ENCODE measurements at places on chromosomes 1 and 21.

GRCh38 chr1:205074513-205074912, 9.7 kb downstream of the TMEM81 start:
- no peak for DNase-seq

DNA sequence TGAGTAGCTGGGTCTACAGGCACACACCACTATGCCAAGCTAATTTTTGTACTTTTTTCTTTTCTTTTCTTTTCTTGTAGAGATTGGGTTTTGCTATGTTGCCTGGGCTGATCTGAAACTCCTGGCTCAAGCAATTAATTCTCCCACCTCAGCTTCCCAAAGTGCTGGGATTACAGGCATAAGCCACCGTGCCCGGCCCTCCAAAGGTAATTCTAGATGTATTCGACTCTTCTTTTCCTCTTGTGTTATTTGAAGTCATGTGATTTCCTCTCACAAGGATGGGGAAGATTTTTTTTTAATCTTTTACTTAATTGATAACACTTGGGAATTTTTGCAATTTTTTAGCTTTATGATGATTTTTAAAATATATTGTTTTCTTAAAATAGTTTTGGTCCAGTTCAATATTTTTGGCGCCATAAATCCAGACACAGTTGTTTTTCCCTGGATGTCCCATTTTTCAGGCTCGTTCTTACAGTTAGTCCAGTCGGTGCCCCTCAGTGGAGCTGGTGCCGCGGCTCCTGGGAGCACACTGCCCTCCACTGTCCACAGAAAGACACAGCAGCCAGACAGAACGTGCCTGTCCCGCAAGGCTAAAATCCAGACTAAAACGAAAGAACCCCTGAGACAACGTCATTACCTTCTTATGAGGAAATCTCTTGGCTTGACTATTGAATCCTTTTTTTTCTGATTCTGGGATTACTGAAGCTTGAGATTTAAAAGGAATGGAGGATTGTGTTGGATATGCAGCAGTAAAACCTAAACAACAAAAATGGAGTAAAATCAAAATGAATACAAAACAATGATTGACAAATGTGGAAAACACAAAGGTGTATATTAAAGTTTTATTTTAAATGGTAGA, 22.4 kb downstream of the STPG1 start:
- peak; percentile 64 for DNase-seq

- DNase-seq = no peak
Measured at GRCh38 chr1:25572107-25572506, 28.7 kb downstream of the LDLRAP1 start.

GRCh38 chr1:47362828-47363227, 29.2 kb downstream of the CMPK1 start:
- no peak for DNase-seq

DNA sequence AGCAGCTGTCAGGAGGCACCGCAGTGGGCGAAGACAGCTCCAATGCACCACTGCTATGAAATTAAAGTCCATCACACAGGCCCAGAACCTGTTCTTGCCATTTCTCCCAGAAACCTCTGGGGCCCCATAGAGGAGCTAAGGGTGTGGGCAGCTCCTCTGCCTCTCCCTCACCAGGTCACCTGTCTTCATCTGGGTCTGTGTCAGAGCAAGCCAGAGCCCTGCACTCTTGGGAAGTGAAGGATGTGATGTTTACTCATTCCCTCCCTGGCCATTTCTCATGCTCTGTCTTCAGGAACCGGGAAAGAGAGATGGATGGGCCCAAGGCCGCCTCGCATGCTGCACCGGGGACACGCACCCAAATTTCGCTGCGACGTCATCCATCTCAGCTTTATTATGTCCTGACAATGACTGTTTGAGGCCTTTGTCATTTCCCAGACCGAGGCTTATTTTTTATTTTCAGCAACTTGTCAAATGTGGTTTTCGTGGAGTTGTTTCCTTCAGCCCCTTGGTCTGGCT, 216.1 kb downstream of the NPHP4 start:
- DNase-seq = no peak

DNA sequence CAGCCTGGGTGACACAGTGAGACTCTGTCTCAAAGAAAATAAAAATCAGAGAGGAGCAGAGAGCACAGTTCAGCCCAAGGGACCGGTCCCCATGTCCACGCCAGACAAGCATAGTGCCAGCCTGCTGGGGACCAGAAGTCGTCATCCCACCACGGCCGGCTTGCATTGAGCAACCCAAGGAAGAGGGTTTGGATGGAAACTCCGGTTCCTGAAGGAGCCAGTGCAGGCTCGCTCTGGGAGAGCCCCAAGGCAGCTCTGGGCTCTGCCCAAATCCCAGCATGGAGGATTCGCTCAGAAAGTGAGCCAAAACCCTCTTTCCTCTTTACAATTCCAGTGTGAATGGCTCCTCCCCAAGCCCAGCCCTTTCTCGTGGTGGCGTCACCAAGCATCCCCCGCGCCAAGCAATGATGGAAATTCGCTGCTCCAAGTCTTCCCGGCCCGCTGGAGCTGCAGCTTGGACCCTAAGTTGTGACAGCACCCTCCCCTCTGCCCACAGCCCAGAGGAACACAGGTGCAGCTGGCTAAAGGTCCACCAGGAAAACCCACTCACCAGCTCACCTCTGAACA, 64.1 kb upstream of the SLC25A33 start:
- no peak for DNase-seq

- DNase-seq = no peak
Measured at GRCh38 chr1:172698224-172698623, 39.3 kb downstream of the FASLG start.

- DNase-seq = no peak
Measured at GRCh38 chr1:84956097-84956496, 40.8 kb downstream of the MCOLN2 start.

DNA sequence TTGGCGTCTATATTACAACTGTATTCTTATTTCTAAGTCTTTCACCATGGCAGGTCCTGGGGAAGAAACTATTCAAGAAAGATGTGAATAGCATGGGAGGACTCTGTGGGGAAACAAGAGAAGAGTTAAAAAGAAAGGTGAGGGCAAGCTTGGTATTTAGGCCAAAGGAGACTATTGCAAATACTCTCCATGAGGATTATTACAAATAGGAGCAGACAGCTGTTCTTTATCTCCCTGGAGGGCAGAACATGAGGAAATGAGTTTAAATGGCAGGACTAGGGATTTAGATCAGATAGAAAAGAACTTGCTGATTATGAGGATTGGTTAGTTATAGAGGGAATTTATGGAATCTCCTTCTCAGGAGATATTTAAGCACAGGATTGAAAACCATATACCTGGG, 186.8 kb downstream of the CDC7 start:
- no peak for DNase-seq

GRCh38 chr1:17109892-17110554, 9.2 kb downstream of the PADI2 start:
- DNase-seq = peak; percentile 7

DNA sequence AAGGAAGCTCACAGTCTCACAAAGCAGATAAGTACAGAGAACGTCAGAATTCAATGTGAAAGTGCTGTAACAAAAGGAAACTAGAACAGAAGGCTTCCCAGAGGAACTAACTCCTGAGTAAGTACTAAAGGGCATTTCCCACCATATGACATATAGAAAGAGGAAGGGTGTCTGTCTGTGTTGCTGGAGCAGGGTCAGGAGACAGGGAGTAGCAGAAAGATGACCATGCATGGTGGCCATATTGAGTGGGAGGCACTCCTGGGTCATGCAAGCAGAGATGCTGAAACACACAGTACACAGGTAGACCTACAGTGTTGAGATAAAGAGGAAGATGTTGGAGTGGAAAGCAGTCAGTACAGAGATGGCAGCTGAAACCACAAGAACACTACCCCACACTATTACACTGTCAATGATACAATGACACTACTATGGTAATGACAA, 47.3 kb downstream of the SLC25A24 start:
- no peak for DNase-seq

DNA sequence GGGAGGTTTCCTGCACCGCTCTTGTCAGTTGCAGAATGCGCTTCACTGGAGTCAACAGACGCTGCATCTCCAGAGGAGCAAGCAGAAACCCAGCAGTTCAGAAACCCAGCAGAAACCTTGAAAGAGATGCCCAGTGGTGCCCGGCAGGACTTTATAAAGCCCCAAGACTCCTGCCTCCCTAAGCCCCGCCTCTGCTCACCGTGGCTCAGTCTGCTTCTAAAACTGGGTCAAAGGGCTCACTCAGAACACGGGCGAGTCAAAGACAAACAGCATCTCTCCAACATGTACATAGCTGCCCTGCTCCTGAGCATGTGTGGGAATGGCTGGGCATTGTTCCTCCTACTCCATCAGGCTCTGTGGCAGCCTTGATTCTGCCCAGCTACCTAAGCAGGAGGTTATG, at the start of gene HMGCS2:
TSS of gene HMGCS2 (minus strand) at position 128 of the 400 bp plus-strand sequence. CDS start at position 67, 61 bp downstream.
- DNase-seq = no peak

DNA sequence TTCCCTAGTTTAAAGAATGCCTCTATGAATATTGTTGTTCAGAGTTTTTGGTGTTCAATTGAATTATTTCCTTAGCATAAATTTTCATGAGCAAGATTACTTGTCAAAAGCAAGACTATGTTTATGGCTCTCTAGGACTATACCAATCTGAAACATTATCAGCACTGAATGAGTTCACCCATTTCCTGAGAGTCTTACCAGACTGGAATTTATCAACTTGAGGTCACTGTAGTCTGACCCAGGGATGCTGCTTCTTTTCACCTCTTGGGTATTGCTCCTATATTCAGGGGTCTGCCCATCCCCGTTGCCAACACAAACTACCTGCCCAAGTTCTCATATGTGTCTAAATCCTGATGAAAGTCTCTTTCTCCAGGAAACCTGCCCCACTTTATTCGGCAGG, 42.6 kb downstream of the OPTC start:
- DNase-seq = no peak

Data from NCI-H69 (cell line).